Effector CD8-positive, alpha-beta T cell (primary cell): ENCODE measurements at places on chromosomes 5 and 9.

DNA sequence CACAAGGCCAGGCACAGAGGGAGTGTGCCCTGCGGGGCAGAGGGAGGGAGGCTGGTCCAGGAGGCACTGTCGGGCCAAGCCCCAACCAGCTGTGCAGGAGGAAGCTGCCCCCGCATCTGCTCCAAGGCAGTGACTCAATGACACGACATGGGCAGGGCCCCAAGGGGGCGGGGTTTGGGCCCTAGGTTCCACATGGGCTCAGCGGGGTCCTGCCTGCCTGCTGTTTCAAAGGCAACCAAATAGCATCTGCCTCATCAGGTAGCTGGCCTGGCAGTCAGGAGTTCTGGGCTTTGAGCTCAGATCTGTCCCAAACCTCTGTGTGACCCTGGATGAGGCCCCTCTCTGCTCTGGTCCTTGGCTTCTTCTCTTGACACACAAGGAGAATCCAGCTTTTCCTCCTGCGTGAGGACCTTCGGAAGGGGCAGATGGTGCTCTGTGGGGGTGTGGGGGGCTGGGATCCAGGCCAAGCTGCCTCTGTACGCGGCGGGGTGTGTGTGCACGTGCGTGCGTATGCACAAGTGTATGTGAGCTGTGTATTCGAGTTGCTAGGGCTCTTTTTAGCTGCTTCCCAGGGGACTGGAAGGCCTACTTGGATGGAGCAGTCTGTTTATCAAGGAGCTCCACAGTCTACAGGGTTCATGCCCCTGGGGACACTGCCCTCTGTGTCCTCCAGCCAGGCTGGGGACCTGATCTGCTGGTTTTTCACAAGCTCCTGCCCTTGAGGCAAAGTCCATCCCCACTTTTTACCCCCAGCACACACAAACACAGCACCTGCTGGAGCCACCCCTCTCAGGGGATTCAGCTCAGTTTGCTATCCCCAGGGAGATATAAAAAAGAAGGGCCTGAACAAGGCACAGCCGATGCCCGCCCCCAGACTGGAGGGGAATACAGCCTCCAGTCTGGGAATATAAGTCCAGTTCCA is 138.9 kb downstream of the RGS3 start:
- DNase-seq: no peak

GRCh38 chr5:32572778-32573480 is 12.4 kb upstream of the SUB1 start:
- DNase-seq: no peak

DNA sequence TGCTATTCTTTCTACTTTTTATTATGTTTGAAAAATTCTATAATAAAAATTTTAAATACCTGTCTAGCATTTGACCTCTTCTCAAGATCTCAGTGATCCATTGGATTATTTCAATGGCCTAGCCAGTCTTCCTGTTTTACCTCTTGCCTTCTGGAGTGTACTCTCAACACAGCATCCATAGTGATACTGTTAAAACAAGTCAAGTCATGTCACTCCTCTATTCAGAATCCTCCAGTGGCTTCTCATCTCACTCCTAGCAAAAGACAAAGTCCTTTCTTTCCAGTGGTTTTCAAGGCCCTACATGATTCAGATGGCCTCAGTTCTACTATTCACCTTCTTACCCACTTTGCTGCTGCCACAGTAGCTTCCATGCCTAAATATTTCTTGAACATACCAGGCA is 1.8 kb downstream of the MARVELD2 start:
- no peak for DNase-seq

GRCh38 chr5:146101646-146102045 is 3.7 kb downstream of the PLAC8L1 start:
- no peak for DNase-seq

DNA sequence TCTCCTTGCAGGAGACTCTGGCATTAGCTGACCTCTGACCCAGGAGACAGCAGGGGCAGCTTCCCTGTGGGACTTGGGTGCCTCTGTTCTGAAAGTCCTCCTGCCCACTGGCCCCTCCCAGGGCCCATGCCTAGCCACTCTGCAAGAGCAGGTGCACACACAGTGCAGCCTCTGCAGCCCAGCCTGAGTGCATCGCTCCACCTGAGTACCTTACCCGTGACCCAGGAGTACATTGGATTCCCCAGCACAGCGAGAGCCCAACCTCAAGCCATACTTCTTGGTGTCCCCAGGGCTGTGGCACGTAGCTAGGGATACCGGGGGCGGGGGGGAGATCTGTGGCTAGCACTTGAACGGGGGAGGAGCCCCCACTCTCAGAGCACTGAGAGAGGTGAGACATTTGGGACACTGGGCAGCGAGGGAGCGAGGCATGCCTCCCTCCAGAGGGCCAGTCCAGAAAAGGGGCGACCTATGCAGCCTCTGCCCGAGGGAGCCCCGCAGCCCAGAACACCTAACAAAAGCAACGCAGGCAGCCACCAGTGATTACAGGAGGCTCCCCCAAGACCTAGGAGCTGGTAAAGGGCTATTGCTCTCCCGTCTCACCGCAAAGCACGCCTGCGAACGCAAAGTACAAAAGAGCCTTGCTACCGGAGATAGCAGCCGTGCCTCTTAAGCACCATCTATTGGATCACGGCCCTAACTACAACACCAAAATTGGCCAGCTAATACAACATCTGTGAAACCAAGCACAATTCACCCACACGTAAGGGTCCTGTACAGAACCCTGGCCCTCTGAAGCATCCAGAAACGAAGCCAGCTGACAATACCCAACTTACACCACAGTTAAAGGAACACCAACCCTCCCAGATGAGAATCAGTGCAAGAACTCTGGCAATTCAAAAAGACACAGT is 826 bp upstream of the PRDM9 start:
- no peak for DNase-seq

DNA sequence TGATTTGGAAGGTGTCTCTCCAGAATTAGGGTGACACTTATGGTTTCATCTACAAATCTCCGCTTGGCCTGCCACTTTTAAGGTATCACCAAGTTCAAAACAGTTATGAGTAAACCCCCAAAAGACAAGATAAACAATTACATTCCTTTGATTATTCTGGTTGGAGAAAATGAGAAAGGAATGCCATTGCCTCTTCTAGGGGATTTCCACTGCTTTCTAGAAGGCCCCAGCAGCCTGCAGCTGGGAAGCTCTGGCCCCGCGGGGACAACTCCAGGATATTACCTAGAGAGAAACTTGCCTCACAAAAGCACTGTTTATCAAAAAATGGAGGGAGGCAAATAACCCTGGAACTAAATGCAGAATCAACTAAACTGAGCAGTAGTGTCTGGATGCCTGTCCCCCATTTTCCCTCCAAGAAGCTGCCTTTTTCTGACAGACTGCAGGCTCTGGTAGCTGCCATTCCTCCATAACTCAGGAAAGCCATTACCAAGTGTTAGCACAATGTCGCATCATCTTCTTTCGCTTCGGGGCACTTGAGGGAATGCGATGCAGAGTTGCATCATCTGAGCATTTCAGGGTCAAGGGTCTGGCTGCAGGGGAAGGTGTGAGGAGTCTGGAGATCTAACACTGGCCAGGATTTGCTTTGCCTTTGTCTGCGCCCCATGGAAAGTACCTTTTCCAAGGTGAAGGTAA is 71.5 kb upstream of the PLPP6 start:
- DNase-seq: no peak

DNA sequence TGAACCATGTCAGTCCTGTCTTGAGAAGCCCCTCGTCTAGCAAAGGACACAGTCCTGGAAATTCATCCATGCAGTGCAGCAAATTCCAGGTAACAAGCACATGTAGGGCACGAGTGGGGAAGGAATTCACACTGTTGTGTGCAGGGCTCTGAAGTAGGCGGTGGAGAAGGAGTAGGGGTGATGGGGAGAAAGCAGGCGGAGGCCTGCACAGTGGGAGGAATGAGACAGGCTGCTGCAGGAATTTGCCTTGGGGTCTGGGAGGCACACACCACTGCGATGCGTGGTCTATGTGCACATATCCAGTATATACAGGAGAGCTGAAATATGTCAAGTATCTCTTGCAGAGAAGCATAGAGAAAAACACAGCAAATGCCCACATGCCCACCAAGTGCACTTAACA is 249.2 kb upstream of the IRX2 start:
- no peak for DNase-seq
